ENCODE measurements at places on chromosomes 7 and 10. TPM values are rescaled to one million over a fixed set of nuclear protein-coding genes. Genes with fewer than 3 reads are reported as not detected.

The CHCHD2 gene
- total RNA-seq, result 505 TPM

DNA sequence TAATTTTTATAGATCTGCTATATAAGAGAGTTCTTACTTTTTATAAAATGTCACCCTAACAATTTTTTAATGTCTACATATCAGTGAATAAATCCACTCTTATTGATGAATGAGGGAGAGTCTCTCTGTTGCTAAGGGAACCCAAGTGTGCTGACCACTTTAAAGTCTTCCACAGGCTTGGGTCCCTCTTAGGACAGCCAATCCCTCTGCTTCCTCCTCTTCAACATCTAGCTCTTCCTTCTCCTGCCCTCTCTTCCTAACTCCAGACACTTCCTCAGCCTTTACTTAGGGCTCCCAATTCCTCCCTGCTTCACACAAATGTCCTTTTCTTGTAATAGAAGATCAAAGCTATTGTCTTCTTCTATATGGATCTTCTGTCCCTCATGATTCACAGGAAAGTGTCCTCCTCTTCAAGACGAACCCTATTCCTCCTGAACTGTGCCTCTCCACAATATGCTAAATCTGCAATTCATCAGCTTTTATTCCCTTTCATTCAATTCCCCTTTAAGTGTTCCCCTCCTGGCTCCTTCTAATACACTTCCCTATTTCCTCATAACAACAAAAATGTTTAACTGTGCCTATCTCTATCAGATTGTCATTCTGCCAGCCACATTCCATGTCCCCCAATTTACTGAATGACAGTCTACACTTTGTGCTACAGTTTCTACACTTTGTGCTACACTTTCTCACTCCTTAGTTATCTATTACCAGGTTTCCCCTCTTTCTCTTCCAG is 37.7 kb downstream of the CDK6 start:
- DNase-seq, result no peak

GRCh38 chr10:98295401-98295811 is 27.4 kb upstream of the LOXL4 start:
- DNase-seq, result no peak

The SLC29A3 gene
- 2.6 TPM for total RNA-seq

DNA sequence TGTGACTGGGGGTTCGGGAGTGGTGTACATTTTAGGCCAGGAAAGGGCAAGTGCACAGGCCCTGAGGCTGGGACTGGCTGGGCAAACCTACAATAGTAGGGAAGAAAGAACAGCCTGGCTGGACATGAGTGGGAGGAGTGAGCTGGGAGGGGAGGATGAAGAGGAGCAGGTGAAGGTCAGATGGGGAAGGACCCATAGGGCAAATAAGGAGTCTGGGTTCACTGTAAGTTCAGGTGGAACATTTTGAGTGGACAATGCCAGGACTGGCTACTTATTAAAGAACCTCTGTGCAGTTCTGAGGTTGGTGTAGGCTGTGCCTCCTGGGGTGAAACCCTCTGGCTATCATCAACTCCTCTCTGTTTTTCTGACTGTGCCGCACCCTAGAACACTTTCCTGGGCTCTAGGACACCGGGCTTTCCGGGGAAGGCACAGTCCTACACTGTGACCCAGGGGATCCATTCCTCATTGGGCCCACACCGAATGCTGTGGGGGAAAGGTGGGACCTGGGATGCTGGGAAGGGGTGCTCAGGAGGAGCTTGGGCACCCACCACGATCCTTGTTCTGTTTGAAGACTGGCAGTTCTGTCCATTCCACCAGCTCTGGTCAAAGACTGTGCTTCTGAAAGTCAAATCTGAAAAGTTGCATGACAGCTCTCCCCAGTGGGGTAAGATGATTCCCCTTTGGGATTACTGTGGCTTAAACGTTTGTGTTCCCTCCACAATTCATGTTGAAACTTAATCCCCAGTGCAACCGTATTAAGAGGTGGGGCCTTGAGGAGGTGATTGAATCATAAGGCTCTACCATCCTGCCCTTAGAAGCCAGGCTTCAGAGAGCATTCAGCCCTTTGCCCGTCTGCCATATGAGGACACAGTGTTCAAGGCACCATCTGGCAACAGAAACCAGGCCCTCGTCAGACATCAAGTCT is 4.0 kb upstream of the MMP21 start:
- no peak for DNase-seq

DNA sequence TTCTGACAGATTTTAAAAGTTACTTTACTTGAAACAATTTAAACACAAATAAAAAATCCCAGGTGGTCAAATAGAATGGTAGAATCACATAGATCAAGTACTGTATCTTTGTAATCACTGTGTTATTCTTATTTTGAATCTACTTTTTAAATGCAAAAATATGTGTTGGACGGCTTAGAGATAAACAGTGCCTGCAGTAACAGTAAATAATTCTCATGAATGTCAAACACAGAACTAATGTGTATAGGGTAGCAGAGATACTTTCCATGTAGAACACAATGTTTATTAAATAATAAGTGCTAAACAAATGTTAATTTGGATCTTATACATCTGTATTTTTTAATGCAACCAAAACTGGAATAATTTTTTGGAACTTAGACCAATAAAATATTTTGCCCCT is 1199.4 kb downstream of the SORCS1 start:
- no peak for DNase-seq

GRCh38 chr10:70320751-70321150 is 36.9 kb upstream of the NPFFR1 start:
- DNase-seq, result no peak

DNA sequence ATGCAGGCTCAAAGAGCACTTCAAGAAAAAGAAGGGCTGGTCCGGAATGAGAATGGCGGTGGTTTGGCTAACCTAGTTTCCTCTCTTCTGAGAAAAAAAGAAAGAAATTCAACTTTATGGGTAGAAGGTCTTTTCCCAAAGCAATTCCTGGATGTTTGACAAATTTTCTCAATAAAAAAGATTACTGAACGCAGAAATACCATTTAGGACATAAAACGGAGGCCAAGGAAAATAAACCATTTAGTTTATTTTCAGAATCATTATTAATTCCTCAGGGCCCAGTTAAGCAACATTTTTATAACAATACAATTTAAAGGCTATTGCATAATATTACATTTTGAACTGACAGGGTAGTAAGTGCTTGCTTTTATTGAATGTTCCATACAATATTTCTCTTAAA is 284.6 kb upstream of the ANKRD30A start:
- DNase-seq, result no peak

DNA sequence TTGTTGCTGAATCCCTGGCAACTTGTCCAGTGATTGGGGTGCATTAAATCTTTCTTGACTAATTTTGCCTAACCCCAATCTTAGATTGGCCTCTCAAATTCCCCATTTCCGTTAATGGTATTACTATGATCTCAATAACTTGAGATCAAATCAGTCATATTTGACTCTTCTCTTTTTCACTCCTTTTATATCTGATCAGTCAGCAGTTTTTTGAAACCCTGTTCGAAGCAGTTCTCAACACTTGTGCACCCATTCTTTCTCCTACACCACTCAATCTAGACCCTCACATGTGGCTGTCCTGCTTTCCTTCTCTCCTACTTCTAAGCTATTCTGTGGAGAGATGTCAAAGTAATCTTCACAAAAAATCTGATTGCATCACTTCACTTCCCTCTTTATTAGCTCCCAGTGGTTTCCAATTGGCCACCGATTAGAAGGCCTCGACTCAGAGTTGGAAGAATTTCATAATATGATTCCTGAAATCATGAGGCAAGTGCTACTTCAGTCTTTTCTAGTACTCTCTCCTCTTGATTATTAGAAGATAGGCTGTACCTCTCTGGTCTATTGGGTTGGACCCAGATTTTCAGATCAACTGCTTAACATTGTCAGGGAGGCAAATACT is 128.9 kb downstream of the ZNF365 start:
- no peak for DNase-seq

DNA sequence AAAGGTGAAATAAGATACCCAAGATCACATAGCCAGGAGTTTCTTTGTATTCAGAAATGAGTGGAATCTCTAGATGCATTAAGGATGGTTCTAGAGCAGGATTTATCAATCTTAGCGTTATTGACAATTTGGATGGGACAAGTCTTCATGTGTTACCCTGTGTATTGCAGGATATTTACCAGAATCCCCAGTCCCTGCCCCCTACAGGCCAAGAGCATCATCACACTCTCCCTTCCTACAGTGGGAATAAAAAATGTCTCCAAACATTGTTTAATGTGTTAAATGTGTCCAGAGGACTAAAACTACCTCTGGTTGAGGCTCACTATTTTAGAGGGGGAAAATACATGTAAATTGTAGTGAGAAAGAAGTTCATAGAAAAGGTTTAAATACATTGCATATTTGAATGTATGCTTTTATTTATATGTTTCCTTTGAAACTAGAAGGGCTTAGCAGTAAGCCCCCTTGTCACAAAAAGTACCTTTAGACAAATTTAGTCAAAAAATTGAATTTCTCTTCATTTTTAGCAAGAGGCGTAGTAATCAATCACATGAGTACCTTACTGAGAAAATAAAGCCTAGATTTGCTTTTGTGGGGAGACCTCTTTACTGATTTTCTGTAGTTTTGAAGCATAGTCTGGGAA is 141.2 kb downstream of the MLLT10 start:
- peak; percentile 24 for DNase-seq

DNA sequence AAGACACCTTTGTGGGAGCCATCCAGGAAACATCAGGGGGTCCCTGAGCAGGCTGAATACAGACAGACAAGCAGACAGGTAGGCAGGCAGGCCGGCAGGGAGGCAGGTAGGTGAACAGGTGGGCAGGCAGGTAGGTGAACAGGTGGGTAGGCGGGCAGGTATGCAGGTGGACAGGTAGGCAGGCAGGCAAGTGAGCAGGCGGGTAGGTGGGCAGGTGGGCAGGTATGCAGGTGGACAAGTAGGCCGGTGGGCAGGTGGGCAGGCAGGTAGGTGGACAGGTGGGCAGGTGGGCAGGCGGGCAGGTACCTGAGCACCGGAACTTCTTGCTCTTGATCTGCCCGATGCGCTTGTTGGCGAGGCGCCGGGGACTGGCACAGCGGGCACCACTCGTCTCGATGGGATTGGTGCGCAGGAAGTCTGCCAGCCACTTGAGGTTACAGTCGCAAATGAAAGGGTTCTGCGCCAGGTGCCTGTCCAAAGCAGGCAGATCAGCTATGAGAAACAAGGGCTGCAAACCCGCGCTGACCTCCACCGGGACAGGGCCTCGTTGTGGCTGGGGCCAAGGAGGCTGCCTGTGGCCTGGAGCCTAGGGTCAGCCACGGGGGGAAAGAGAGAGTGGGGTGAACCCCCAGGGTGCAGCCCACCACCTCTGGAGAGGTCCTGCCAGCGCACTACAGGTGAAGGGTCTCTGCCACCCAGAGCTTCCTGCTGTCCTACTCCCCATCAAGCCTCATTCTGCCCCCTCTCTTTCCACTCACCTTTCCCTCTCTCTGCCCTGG is 136.9 kb downstream of the SLIT1 start:
- DNase-seq, result no peak

DNA sequence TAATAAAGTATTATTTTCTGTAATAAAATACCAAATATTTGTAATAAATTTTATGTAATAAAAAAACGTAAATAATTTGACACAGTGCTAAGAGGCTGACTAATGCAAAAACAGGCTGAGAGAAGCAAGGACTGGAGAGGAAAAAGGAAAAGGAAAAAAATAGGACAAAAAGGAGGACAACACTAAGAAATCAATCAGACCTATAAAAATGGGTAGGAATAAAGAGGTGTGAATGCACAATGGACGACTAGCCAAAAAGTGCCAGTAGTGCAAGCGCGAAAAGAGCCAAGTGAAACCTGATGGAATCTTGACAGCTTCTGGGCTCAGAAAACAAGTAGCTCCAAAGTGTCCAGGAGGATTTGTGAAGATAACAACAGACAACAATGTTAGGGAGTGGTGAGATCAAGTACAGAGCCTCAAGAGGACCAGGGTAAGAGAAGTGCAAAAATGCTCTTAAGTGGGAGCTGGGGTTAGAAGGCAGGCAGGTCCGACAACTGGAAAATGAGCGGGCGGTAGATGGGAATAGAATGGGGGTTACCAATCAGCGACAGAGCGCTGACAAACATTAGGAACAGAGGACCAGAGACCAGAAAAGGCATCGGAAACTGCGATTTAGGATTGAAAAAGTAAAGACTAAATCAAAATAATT is 1.2 kb downstream of the BRAF start:
- DNase-seq, result no peak

DNA sequence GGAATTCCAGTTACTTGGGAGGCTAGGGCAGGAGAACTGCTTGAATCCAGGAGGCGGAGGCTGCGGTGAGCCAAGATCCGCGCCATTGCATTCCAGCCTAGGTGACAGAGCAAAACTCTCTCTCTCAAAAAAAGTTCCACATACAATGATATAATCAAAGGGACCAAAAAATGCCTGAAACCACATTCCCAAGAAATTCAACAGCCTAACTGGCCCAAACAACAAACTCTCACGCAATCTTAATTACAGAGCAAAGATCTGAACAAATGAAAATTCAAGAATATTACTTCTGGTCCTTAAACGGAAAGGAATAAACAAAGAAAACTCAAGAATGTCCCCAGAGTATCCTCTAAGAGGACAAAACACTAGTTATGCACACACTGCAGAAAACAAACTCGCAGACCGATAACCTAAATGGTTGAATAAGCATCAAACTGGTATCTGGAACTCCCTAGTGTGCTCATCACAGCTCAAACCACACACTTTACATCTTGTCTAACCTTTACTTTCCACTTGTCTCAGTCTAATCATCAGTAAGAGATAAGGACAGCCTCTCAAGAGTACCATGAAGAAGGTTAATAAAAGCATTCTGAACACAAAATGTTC is 3.7 kb downstream of the OGA start:
- no peak for DNase-seq

DNA sequence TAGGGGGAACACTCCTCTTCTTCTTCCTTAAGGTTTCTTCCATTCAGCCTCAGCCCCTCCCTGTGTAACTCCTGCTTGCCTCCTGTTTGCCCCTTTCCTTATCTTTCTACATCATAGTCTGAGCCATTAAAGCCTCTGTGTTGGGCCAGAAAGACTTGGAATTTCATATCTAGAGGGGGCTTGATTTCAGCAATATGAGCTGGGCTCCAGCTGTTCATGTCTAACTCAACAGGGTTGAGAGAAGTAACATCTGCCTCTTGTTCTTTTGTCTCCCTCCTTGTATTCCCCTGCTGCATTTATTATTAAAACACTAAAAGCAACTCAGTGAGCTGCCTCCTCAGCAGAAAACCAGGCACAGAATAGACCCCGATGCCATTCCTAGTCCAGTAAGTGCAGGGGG is 17.6 kb downstream of the SEC24C start:
- DNase-seq, result no peak

The SYT15B gene
- not detected for total RNA-seq

DNA sequence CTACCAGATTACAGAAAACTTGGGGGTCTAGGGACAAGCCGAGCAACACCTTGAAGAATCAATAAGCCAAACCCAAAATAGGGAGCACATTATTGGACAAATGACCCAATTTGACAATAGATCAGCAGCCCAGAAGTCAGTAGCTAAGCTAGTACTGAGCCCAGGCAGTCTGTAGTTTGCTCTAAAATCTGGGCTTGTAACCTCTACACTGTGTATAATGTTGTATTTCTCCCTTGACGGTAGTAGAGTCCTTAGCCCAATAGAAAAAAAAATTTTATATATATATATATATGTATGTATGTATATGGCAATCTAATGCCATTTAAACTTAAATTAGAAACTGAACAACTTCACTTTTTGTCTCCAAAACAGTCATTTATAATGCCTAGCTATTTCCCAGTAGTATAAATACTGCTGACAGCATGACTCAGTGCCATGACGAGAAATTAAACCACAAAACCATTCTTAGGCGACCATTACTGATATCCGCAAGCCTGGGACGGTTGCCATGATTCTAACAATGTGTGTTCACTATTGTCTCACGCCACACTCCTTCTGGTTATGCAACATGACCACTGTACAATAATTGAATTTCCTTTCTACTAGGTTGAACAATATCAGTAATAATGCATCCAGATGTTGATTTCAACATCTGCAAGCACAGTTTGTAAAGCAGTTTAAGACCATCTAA is 110.5 kb downstream of the IPMK start:
- no peak for DNase-seq

Data from activated CD4-positive, alpha-beta memory T cell treated with anti-CD3 and anti-CD28 coated beads, Interleukin-2, amount 10 ng/mL, durations not matched to agents 7 days and 5 days (primary cell).